ENCODE measurements at places on chromosomes 3 and 15.
A peak's percentile ranks its signal among the peaks of the same experiment; 100 is the strongest.

GRCh38 chr3:102353148-102353547 is 81.7 kb upstream of the ZPLD1 start:
- DNase-seq: no peak

DNA sequence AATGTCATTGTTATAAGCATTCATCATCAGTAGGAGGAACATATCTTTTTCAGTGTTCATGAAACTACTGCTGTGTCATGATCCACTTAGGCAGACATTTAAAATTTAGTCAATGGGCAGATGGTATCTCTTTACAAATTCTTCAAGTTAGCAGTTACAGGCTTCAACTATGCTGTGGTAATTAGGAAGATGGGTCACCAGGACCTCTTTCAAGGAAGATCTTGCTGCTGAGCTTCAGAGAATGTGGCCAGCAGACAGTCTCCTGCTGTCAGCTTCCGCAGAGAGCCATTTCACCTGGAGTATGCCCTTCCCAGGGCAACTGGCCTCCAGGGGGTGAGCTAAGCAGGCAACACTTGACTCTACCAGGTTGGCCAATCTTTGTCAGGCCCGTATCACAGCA is 19.4 kb downstream of the IFT57 start:
- DNase-seq: peak; percentile 59

GRCh38 chr3:58880182-58880581 is 169.6 kb downstream of the CFAP20DC start:
- no peak for DNase-seq

DNA sequence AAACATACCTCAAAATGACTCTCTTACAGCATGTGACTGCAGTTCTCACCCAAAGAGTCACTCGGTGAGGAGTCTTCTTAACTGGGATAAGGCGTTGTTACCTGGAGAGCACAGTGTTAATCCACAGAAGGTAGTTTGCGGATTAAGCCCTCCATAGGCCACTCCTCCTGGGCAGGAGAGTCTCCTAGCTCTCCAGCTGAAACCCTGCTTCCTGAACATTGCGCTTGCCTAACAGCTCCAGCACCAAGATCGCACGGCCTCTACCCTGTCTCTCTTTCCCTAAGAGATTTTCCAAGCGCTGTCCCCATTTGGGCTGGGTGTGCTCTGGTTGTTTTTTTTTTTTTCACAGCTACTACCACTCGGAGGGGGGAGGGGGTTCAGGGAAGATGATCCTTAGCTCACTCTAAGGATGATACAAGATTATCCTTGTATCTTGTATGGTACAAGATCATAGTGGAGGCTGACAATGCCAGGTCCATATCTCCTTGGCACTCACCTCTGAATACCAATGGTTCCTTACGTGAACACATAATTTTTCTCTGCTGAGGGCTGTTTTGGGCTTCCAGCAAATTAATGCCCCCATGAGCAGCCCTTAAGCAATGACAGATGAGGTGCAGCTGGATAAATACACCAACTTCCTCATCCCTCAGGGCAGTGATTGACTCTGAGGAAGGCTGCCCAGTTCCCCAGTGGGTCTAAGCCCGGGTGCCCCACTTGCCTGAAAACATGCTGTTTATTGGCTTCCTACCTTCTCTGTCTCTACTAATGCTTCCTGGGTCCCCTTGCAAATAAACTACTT is 185.2 kb upstream of the TSC22D2 start:
- no peak for DNase-seq

DNA sequence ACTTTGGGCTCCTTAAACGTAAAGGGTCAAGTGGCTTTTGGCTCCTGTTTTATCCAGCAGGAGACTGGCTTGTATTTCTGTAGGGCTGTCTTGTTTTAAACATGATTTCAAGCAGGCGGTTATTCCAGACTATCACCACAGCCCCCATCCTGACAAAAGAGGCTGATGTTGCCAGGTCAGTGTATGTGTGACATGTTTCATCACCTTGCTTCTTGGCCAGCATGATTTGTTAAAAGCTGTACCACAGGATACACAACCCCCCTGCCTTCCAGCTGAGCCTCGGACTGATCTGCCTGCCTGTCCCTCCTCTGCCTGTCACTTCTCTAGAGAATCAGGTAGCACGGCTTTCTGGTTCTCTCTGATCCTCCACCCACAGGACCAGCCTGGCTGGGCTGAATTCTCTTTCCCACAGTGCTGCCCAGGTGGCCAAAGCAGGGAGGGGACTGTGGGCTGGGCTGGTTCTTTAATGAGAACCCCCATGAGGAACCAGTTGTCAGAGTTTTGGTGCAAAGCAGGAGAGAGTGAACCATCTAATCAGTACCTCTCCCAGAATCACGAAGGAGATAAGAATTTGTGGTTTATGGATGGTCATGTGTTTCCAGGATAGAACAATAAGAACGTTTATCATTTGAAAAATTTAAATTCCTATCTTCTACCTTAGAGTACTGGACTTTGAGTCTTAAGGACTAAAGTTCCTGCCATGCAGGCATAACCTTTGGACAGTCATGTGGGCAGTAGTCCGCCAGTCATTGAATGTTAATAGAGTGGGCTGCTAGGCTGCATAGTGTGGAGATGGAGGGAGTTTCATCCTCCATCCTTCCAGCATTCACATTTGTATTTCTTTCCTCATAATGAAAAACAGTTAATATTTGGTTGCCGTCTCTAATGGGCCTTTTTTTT is 8.8 kb downstream of the ABHD6 start:
- no peak for DNase-seq

DNA sequence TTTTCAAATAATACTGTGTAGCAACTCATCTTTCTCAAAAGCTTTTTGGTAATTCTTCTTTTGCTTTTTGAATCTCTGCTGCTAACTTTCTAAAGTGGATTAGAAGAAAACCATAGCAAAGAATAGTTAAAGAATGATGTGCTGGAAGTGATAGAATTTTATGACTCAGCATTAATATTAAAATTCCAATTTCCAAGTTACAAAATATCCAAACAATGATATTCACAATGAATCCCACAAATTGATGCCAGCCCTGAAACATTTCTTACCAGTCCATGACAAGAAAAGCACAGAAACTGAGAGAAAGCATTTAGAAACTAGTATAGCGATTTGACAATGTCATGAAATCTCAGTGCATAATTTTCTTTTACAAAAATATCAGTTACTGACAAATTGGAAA is 482.2 kb downstream of the RBMS3 start:
- DNase-seq: no peak

GRCh38 chr3:107414325-107414964 is 37.2 kb downstream of the CCDC54 start:
- no peak for DNase-seq

GRCh38 chr3:14329116-14329830 is 73.1 kb upstream of the SLC6A6 start:
- peak; percentile 85 for DNase-seq

- no peak for DNase-seq
Observed at GRCh38 chr15:69760890-69761568, 308.4 kb downstream of the RPLP1 start.

- DNase-seq: no peak
Observed at GRCh38 chr3:10417847-10418246, 87.5 kb downstream of the ATP2B2 start.

DNA sequence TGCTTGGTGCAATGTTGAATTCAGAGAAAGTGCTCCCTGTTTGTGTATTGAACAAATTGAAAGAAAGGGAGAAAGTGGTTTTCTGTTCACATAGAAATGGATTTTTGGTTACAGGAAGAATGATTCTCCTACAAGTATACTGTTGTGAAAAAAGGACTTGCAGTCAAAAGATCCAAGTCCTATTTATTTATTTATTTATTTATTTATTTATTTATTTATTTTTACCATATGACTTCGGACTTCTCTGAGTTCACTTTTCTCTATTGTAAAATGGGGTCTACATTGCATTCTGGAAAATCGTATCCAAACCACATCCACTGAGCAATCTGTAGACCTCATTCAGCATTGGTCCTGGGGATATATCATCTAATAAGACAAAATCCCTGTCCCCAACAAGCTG is 46.1 kb downstream of the STARD5 start:
- no peak for DNase-seq

GRCh38 chr15:27776501-27776900 is 322.6 kb downstream of the OCA2 start:
- no peak for DNase-seq

DNA sequence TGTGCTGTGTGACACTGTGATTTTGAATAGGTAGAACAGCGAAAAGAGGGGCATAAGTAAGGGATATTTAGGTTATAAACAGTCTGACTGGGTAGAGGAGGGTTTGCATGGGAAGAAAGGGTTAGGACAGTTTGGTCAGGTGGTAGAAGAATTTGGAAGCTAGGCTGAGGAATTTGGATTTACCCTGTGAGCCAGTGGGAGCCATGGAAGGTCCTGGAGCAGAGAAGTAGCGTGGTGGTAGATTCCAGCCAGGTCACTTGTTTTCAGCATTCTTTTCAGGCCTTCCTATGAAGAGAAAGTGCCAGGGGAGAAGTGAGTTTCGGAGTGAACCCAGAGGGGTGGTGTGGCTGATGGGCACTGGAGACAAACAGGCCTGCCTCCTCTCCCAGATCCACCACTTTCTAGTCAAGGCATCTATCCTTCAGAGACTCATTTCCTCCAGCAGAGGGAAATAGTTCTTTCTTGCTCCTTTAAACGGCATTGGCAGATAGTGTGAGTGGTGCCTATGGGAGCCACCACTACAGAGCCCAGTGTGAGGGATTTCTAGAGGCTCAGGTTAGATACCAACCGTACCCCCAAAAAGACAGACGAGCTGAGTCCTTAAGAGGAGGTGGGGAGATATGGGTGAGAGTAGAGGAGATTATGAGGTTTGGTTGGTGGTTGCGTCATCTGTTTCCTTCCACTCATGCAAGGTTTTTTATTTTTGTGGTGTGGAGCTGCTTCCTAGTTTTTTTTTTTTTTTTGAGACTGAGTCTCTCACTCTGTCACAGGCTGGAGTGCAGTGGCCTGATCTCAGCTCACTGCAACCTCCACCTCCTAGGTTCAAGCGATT is 21.2 kb downstream of the PXK start:
- DNase-seq: no peak

GRCh38 chr15:35173444-35174118 is 88.5 kb upstream of the NANOGP8 start:
- DNase-seq: no peak

GRCh38 chr3:137191133-137191923 is 233.5 kb downstream of the IL20RB start:
- DNase-seq: no peak
